ENCODE measurements at places on chromosomes 16 and 17.

DNA sequence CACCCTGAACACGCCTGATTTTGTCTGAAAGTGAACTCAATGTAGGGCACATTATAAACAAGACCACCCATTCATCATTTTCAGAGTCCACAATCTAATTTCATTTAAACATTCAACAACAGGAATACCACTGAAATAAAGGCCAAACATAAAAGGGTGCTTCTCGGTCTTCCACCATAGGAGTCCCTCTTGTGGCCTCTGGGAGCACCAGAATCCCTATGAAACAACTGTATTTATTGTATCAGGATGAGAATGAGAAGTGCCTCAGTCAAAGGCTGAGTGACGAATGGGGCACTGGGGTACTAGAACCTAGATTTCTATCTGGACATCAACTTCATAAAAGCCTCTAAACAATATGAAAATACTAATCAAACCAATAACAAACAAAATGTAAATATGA, 40.4 kb downstream of the NXPH3 start:
- no peak for DNase-seq

- DNase-seq = no peak
Measured at GRCh38 chr16:10806698-10807097, 11.9 kb downstream of the TVP23A start.

- DNase-seq = no peak
Measured at GRCh38 chr16:67184453-67184994, 761 bp upstream of the MATCAP1 start.

GRCh38 chr16:54143934-54144571, 142.5 kb downstream of the IRX3 start:
- DNase-seq = no peak

GRCh38 chr16:31842864-31843263, 30.7 kb upstream of the ZNF267 start:
- DNase-seq = no peak

GRCh38 chr17:32976131-32976530, 15.5 kb upstream of the SPACA3 start:
- no peak for DNase-seq

DNA sequence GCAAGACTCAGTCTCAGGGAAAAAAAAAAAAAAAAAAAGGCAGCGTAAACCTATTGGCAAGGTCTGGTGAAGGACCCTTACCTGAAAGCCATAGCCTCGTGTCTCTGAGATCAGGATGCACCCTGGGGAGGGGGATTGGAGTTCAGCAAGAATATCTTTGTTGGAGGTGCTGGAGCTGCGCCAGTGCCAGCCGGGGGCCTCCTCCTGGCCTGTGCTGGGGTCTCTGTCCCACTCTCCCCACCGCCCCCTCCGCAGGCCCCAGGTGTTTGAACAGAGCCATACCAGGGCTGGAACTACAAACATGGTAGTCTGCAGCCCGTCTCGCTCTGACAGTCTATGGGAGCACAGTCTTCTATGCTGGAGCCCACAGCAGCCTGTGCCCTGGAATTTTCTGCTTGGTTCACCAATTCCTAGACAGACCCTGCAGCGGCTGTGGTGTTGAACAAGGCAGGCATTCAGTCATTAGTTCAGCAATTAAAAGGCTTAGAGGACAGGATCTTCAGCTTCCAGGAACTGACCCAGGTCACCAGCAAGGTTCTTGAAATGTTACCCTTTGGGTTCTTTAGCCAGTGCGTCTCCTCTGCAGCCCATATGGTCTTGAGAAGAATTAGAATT, 42.2 kb upstream of the KIFC3 start:
- DNase-seq = no peak

DNA sequence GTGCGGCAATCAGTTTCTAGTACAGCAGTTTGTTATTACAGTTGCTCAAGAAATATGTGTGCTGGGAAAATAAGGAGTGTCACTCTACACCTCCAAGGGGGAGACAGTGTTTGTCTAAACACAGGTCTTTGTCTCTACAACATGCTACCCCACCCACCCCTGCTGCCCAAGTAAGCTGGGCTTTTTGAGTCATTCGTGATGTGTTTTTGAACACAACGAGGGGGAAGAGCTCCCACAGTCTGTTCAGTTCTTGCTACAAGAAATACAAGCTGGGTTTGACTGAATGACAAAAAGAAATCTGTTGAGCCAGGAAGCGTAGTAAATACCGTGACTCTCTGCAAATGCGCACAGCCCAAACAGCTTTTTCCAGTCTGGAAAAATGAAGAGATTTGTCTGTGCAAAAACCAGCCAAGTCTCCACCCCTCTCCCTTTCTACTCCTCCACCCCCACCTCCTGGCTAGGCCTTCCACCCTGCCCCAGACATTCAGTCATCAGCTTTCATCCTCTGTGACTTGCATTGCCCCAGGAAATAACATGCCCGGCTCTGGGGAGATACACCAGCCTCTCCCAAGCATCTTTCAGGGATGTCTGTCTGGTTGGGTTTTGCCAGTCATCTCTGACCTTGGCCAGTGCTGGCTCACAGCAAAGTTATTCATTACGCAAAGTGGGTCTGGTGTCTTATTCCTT, 25.7 kb downstream of the CHD9 start:
- DNase-seq = no peak

DNA sequence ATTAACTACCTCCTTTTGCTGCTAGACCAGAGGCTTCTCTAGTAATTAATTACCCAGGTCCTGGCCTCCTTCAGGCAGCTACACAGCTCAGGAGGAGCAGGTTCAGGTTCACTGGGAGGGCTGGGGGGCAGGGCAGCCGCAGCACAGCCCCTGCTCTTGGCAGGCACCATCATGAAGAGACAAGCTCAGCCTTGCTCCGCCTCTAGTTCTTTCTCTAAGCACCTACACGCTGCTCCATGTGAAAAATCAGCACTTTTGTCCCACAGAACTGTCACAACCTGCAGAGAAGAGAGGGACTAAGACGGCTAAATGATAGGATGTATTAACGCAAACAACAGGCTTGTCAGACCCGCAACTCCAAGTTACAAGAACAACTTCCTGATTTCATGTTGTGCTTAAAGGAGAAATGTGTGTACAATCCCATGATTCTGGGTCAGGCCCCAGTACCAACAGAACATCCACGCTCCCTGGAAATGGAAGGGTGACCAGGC, 53.4 kb downstream of the GRB2 start:
- no peak for DNase-seq

GRCh38 chr16:28295276-28295675, 3.0 kb downstream of the SBK1 start:
- DNase-seq = no peak

GRCh38 chr16:60001523-60001922, 1267.4 kb upstream of the GOT2 start:
- no peak for DNase-seq

- no peak for DNase-seq
Measured at GRCh38 chr17:70608193-70608592, 438.9 kb downstream of the KCNJ2 start.

GRCh38 chr16:1000608-1001007, 19.0 kb downstream of the SOX8 start:
- no peak for DNase-seq

DNA sequence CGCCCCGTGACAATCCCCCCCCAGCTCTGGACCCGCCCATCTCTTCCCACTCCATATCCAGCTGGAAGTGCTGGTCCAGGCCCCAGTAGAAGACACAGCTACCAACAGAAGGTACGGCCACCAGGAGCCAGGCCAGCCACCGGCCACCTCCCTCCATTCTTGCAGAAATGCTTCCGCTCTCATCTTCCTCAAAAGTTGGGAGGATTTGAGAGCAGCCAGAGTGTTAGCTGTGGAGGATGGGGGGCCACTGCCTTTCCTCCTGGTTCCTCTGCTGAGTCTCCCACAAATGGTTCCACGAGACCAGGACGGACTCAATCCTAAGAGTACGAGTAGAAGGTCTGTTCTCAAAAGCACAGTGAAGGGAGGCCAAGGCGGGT, 78.3 kb downstream of the GAS7 start:
- no peak for DNase-seq

DNA sequence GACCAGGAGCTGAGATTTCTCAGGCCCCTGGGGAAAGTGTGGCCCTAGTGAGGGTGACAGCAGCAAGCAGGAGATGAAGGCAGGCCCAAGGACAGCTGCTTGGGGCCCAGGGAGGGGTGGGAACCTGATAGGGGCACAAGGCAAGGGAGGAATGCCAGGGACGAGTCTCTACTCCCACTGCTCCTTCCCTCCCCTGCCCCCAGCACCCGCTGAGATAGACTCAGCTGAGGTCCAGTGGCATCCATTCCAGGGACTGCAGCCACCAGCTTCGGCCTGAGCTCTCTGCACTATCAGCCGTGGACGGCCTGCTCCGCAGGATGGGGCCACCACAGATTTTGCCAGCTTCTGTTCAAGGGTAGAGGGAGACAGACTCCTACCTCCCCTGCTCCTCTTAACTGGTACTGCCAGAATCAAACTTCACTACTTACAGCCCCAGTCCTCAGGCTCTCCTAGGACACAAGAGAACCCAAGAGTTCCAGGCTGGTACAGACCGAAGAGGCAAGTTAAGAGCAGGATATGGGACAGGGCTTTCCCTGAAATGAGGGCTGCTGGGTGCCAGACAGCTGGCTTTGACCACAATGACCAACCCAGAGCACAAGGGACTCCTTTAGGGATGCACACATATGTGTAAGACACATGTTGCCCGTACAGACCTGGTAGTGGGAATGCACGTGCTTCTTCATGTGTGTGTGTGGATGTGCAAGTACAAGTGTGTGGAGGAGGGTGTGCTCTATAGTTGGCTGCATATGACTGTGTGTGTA, 5.5 kb downstream of the CACNB1 start:
- no peak for DNase-seq

GRCh38 chr16:28482026-28482425, 9.8 kb downstream of the CLN3 start:
- no peak for DNase-seq

- DNase-seq = no peak
Measured at GRCh38 chr17:18016426-18016825, 22.5 kb downstream of the ATPAF2 start.

- DNase-seq = no peak
Measured at GRCh38 chr17:40139566-40140058, 725 bp upstream of the CASC3 start.

DNA sequence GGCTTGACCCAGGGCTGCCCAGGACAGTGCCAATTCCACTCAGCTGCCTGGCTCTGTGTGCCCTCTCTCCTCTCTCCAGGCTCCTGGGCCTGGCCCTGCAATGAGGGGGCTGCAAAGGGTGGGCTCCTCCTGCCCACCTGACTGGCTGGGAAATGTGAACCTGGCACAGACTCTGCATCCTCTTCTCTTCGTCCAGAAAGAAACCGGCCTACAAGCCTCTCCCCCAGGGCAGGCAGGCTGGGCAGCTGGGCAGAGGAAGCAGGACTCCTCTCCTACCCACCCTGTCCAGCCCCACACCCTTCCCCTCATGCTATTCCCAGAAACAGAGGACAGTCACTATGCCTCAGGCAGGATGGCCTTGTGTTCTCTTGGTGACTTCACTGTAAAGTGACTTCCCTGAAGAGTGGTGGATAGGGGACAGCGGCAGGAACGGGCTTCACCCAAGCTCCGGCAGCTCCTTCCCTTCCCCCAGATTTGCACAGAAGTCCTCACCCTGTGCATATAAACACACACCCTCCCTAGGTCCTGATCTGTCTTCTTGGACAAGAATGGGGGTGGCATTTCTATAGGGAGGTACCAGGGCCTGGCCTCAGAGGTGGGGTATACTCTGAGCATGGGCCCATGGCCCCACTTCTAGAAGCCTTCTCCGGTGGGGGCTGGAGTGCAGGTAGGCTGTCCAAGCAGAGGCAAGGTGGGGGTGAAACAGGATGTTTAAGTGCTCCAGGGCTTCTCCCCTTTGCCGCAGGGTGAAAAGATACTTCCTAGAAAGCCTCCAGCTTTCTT, 4.9 kb upstream of the STAT5A start:
- DNase-seq = no peak

DNA sequence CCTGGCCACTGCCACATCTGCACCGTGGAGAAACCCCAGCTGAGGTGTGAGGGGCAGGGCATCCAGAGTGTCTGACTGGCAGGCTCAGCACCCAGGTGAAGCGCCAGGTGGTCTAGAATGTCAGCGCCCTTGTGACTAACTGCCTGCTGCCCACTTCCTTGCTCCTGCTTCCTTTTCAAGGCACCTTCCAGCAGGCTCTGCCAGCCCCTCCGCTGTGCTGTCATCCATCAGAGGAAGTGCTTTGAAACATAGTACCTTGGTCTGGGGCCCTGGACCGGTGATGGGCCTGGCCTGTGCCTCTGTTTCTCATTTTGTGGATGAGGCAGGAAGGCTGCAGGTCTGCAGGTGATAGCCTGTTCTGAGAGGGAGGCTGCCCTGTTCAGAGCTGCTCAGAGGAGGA, 5.5 kb downstream of the SPNS2 start:
- DNase-seq = no peak

- DNase-seq = no peak
Measured at GRCh38 chr17:28008513-28008912, 34.0 kb upstream of the NLK start.

GRCh38 chr16:54120846-54121480, 165.6 kb downstream of the IRX3 start:
- no peak for DNase-seq

DNA sequence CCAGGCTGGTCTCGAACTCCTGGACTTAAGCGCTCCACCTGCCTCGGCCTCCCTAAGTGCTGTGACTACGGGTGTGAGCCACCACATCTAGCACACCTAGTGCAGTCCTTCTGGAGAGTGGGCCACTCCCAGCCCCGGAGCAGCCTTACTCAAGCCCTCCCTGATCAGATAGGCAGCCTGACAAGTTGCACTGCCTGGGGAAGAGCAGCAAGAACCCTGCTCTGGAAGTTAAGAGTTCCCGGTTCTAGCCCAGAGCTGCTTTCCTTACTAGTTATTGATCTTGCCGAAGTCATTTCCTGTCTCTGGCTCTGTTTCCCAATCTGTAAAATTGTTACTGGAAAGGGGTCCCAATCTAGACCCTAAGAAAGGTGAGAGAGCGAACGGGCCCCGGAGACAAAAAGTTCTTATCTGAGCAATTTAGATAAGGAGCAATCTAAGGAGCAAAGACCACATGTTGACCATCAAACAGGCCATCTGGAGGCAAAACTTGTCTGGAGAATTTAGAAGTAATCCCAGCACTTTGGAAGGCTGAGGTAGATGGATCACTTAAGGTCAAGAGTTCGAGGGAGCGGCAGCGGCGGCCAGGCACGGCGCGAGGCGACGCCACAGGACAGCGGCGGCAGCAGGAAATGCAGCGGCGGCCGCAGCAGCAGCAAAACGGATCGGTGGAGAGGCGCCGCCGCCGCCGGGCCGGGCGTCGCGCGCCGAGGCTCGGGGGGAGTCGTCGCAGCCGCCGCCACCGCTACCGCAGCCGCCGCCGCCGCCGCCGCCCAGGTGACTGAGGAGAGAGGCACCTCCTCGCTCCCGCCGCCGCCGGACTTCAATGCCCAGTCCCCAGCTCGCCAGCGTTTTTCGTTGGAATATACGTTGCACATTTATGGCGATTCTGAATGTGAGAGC, 4.3 kb upstream of the NAGLU start:
- DNase-seq = peak; percentile 60

DNA sequence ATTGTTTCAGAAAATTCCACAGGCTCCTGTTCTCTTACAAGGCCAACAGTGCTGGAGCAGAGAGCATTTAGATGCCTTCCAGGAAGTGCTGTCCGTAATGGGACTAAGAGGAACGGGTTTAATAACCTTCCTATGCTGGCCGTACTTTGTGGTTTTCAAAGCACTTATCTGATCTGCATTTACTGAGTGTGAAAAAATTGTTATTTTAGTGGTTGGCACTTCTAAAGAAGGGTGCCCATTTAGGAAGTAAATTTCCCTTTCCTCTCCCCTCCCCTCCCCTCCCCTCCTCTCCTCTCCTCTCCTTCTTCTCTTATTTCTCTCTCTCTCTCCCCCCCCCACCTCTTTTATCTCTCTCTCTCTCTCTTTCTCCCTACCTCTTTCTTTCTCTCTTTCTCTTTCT, 72.0 kb upstream of the DNAJA2 start:
- no peak for DNase-seq
